ENCODE measurements at places on chromosomes 7 and 10. TPM values are rescaled to one million over a fixed set of nuclear protein-coding genes. Genes with fewer than 3 reads are reported as not detected.

Gene CALCR
- 0.10 TPM for total RNA-seq

Gene ATXN7L1
- total RNA-seq, result 16.0 TPM

Gene CTAGE8
- total RNA-seq, result 6.4 TPM

GRCh38 chr10:86522510-86522855 lies 891 bp upstream of the WAPL start:
- DNase-seq, result no peak

DNA sequence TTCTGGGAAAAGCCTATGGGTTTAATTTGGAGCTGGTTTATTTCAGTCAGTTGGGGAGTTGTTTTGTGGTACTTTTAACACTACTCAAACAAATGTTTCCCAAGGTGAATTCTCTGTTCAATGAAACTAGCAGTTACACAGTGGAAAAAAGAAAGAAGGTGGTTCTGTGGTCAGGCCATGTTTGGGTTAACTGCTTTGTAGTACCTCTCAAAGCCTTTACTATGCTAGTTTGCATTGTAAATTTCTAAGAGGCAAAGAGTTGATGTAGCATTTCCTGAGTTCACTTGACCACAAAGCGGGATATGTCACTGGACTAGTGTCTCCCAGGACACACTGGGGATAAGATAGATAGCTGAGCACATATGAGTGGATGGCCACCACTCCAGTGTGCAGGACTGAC lies 145.4 kb downstream of the KIF20B start:
- no peak for DNase-seq

DNA sequence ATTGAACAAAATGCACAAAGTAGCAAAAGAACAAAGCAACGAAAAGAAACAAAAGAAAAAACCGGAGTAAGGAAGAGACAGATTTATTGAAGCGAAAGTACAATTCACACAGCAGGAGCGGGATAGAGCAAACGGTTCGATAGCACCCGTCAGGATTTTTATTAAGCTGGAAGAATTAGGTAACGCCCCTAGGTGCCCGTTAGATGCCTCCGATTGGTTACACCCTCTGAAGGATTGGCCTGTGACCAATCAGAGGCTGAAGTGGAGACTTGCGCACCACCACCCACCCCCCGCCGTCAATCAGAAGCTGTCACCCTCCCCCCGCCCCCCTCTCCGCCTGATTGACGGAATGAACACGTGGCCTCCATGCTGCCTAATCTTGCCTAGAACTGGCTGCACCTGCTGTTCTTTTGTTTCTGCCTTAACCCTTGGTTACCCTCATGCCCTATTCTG lies 16.8 kb downstream of the OCM2 start:
- DNase-seq, result no peak

- no peak for DNase-seq
Observed at GRCh38 chr10:115082506-115082905, 10.7 kb upstream of the ATRNL1 start.

- no peak for DNase-seq
Observed at GRCh38 chr7:112056409-112056808, 149.8 kb downstream of the DOCK4 start.

DNA sequence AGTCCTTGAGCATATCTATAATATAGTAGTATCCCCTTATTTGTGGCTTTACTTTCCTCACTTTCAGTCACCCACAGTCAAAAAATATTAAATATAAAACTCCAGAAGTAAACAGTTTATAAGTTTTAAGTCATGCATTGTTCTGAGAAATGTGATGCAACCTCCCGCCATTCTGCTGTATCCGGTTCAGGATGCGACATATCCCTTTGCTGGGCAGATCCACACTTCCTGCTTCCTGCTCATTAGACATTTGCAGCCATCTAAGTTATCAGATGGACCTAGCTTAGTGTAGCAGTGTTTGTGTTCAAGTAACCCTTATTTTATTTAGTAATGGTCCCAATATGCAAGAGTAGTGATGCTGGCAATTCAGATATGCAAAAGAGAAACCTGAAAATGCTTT lies 38.9 kb upstream of the BMS1 start:
- DNase-seq, result no peak

- DNase-seq, result no peak
Observed at GRCh38 chr10:4883079-4883739, 57.2 kb downstream of the AKR1E2 start.

Measured in type B pancreatic cell (in vitro differentiated cells).